ENCODE measurements at places on chromosomes 13 and 19.

DNA sequence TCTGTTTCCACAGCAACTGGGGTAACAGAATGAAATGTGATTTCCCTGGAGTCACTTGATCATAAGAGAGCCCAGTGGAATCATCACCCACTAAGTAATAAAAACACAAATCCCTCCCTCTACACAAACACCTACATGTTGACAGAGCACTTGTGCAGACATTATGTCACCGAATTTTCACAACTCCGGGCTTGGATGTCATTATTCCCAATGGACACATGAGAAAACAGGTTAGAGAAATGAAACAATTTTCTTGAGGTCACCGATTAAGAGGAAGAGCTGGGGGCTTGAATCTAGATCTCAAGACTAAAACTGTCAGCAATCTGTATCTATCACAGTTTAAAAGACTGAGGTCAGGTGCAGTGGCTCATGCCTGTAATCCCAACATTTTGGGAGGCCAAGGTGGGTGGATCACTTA lies 3.1 kb downstream of the XRCC1 start:
- peak; percentile 22 for DNase-seq

DNA sequence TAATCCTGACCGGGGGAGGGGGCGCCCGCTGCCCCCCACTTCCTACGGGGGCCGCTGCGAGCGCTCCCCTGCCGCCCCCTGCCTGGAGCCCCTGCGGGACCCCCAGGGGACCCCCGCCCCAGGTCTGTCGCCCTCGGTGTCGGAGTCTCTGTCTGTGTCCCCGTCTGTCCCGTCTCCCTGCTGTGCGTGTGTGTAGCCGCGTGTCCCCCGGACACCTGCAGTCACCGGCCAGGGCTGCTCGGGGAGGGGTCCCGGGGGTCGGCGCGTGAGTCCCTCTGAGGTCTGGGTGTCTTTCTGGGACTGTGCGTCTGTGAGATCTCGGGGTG lies 7.7 kb upstream of the NFIC start:
- no peak for DNase-seq

GRCh38 chr19:43465468-43466120 lies at the start of gene LYPD3:
TSS of gene LYPD3 (minus strand) at chr19:43465608. CDS start at chr19:43465571, 37 bp downstream.
- no peak for DNase-seq

DNA sequence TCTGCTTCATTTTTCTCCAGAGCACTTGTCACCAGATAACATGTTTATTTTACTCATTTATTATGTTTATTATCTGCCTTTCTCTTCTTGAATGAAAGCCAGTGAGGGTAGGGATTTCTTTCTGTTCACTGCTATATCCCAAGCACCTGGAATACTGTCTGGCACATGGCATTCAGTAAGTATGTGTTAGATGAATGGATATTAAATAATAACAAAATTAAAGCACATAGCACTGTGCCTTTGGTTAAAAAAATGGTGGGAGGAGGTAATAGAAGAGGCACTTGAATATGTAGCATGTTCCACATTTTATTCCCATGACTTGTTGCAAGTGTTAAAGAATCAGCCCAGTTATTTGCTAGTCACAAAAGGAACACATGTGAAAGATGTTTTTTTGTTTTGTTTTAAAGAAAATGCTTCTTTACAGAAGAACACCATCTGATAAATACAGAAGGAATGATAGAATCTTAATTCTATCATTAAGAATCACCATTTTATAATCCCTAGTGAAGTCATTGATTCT lies 151.0 kb downstream of the DLEU7 start:
- no peak for DNase-seq

DNA sequence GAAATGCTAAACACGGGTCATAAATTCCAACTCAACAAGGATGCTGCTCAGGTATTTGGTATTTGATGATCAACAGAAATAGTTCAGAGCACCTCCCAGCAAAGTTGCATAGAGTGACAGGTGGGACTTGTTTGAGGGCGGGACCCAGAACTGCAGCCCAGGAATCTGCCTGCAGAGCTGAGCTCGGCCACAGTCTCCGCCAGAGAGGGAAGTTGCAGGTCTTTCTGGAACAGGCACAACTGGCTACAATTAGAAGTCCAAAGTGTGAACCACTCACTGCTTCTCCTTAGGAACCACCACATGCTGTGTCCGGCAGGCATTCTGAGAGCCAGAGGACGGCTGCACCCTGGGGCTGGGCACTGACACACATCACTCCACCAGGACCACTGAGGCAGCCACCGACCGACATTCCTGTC lies 1.1 kb downstream of the SLC15A1 start:
- DNase-seq = no peak

DNA sequence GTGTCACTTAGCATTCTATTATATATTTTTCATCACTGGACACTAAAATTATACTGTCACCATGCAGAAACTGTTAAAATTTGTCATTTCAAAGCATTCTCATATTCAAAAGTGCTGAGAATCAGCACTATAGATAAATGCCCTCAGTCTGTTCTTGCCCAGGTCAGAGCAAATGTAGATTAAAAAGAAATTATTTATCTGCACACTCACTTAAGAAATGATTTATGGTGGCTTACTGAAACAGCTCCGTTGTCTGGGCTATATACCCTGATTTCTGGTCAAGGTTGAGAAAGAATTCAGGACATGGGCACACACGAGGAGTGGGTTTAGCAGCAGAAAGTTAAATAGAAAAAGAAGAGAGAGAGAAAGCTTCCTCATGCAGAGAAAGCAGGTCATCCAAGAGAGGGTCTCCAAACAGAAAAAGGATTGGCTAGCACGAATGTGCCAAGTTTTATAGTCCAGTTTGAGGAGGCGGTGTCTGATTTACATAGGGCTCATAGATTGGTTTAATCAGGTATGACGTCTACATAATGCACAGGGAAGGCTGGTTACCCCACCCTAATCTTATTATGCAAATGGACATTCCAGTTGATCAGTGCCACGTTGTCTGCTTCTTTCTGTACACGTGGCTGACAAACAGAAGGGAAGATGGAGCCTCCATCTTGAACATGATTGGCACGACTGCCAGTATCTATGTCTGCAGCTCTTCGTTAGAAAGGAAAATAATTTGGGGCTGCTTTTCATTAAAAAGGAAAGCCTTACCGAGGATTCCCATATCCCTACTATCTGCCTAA lies 47.3 kb upstream of the N4BP2L1 start:
- no peak for DNase-seq

DNA sequence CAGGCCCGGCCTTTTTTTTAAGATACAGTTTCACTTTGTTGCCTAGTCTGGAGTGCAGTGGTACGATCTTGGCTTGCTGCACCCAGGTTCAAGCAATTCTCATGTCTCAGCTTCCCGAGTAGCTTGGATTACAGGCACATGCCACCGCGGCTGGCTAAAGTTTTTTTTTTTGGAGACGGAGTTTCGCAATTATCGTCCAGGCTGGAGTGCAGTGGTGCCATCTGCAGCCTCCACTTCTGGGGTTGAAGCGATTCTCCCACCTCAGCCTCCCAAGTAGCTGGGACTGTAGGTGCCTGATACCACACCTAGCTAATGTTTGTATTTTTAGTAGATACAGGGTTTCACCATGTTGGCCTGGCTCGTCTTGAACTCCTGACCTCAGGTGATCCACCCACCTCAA lies 4.9 kb upstream of the CARM1 start:
- no peak for DNase-seq

DNA sequence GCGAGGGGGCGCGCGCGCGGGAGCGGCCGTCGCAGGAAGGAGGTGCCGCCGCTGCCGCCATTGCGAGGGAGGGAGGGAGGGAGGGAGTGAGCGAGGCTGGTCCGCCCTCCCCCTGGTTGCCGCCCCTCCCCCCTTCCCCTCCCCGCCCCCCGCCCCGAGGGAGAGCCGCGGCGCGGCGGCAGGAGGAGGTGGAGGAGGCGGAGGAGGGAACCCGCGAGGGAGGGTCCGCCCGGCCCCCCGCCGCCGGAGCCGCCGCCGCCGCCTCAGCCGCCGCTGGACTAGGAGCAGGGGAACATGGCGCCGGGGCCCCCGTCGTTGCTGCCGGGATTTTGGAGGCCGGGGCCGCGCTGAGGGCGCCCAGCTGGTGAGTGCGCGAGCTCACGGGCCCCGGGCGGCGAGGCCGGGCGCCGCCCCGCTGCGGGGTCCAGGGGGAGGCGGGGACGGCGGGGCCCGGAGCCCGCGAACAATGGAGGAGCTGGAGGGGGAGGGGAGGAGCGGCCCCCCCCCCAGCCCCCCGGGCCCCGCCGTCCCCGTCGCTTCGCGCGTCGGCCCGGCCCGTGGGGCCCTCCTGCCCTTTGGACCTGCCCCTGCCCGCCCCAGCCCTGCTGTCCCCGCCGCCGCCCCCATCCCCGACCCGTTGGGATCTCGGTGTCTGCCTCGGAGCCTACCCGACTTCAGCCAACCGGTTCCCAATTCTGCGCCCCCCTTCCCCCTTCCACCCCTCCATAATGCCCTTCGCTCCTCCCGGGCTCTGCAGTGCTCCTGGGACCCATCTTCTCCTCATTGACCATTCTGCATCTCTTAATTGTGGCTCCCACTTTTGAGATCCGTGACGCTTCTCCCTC lies at the start of gene ARHGAP35:
TSS of gene ARHGAP35 (plus strand) at position 152 of the 845 bp plus-strand sequence. CDS start 57,679 bp downstream, outside the sequence.
- DNase-seq = no peak

DNA sequence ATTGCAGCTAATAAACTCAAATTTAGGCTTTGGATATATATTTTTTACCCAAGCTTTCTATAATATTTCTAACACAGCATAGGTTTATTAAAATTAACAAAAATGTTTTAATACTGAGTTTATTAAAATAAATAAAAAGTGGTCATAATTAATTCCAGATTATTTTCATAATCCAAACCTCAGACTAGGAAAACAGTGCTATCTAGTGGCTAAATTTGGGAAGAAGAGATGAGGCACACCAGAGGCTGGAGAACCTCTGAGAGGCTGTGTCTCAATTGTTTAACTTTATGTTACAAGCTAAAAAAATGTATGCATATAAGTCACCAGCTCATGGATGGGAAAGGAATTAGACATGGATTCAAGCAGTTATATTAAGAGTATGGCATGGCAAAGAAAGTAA lies 392.5 kb downstream of the DIAPH3 start:
- no peak for DNase-seq

GRCh38 chr19:58183817-58184215 lies 955 bp downstream of the ZNF274 start:
- DNase-seq = no peak

DNA sequence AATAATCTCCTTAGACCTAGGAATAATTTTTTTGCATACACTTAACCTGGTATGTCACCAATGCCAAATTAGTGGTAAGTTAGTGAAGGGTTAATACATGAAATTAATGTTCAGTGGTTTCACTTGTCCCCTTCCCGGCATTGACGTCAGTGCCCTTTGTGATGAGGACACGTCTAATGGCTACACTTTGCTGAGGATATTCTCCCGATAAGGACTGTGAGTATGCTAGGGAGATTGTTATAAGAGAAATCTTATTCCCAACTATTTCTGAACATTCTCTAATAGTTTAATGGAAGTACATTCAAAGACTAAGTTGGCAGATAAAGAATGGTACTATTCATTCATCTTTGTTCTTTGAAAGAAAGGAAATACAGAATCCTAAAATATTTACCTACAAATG lies 102.4 kb downstream of the TNFRSF19 start:
- DNase-seq = peak; percentile 94

- no peak for DNase-seq
These were observed 55.2 kb downstream of the ELF1 start for GRCh38 chr13:40963927-40964326.

GRCh38 chr13:33276570-33276969 lies 9.0 kb downstream of the STARD13 start:
- DNase-seq = no peak

Measured in SHP77 treated with DMSO at 0.1 percent for 48 hours (cell line).